Putamen (tissue), 1 donor: ENCODE measurements at places on chromosomes 7 and 10.
A peak's percentile ranks its signal among the peaks of the same experiment; 100 is the strongest.

GRCh38 chr7:70044064-70044463, 445.8 kb downstream of the AUTS2 start:
- no peak for DNase-seq

- DNase-seq: no peak
Measured at GRCh38 chr10:86197166-86197790, 169.3 kb downstream of the GRID1 start.

- no peak for DNase-seq
Measured at GRCh38 chr7:155585951-155586350, 39.6 kb upstream of the CNPY1 start.

DNA sequence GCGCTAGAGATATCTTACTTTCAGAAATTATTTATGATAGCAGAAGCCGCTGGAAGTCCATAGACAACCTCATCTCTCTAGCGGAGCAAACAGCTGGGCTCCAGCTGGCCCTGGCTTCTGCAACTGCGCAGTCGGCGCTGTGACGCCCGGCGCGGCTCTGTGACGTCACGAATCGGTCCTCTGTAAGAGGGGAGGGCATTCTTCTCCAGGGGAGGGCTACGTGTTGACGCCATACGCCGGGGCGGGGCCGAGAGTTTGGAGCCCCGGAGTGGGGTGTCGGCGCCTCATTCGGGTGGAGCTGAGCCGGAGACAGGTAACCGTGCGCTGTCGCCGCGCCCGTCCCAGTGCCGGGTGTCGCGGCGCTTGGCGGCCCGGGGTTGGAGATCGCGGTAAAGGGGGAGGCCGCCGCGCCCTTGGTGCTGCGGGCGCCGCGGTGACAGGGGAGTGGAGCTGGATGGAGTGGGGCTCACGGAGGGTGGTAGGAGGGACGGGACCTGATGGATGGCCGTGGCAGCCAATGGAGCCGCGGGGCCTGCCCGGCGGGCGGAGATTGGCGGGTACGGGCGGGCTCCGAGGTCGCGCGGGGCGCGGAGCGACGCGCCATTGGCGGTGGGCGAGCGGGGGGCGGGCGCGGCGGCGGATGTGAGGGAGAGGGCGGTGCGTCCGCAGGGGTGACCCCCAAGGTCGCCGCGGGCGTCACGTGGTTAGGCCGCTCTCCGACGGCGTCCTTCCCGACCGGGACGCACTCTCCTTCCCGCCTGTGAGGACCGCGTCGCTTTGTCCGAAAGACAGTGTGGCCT, at the start of gene OGDH:
Gene OGDH (plus strand): TSS at position 287 of the 800 bp plus-strand sequence. CDS start 17,717 bp downstream, outside the sequence.
- peak; percentile 99 for DNase-seq

DNA sequence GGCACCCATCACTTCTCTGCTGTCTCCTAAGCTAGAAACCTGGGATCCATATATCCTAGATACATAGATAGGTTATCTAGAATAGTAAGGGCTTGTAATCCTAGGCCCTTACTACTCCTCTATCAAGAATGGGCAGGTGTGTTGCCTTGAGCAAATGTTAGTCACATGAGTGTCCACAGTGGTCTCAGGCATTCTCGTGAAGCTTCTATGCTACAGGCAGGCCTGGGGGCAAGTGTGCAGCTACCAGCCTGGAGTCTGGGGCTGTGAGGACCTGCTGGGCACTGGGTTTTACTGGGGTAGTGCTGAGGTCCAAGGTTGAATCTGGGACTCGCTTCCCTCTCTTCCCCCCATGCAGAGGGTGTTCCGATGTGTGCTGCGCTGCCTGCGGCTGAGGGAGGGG, 91.4 kb downstream of the ABCC2 start:
- DNase-seq: no peak

- DNase-seq: no peak
Measured at GRCh38 chr7:156950381-156950858, 908 bp downstream of the NOM1 start.

GRCh38 chr10:91603931-91604331, 28.9 kb downstream of the PPP1R3C start:
- DNase-seq: no peak

- DNase-seq: no peak
Measured at GRCh38 chr10:772227-772637, 82.8 kb upstream of the DIP2C start.

- no peak for DNase-seq
Measured at GRCh38 chr10:122184254-122184653, 86.8 kb upstream of the BTBD16 start.

- no peak for DNase-seq
Measured at GRCh38 chr10:74177140-74177677, 26.2 kb downstream of the ADK start.

DNA sequence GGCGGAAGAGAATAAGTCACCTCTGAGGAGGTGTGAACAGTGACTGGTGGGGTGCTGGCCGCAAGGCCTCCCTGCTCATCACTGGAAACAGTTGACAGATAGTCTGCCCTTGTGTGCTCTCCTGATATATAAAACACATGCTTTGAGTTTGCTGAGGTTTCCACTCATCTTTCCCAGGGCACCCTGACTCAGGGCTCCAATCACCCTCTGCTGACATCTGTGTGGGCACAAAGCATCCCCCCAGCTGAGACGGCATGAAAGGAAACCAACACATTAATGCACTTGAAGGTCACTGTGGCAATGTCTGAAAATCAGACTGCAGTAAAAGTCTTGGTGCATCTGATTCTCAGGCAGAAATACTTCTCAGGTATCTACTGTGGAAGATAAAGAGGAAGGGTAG, 49.8 kb downstream of the EPDR1 start:
- no peak for DNase-seq

- no peak for DNase-seq
Measured at GRCh38 chr7:27094304-27095049, 1.3 kb downstream of the HOXA1 start.

GRCh38 chr7:139108266-139109187, 993 bp downstream of the ZC3HAV1 start:
- no peak for DNase-seq

DNA sequence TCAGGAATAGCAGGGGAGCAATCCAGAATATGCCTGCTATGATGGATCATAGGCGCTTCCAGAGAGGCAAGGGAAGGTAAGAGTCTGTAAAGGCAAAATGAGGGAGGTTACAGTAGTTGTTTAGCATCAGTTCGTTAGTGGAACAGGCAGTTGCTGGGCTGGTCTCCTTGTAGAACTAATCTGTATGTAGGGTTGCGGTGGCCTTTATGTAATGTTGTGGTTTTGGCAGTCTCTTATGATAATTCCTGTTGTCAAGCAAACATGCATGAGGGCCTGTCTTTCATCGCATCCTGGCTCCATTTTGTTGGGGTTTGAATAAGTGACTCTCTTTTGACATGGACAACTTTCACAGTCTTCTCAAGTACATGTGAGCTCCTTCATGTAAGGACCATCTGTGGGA, 427.8 kb upstream of the LRGUK start:
- DNase-seq: no peak

- no peak for DNase-seq
Measured at GRCh38 chr10:110151971-110152370, 55.4 kb upstream of the MXI1 start.

DNA sequence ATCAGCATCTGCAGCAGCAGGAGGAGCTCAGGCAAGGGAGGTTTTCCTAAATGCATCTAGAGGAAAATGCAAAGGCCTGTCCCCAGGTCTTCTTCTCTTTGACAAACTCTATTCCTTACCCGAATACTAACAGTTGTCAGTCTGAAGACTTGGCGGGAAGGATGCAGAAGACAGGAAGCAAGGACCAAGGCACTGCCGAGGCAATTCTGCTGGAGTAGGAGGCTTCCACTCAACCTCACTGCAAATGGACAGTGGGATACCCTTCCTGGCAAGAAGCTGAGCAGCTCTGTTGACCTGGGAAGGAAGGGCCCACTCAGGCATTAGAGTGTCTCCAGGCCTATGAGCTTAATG, 373.0 kb downstream of the CCSER2 start:
- no peak for DNase-seq

DNA sequence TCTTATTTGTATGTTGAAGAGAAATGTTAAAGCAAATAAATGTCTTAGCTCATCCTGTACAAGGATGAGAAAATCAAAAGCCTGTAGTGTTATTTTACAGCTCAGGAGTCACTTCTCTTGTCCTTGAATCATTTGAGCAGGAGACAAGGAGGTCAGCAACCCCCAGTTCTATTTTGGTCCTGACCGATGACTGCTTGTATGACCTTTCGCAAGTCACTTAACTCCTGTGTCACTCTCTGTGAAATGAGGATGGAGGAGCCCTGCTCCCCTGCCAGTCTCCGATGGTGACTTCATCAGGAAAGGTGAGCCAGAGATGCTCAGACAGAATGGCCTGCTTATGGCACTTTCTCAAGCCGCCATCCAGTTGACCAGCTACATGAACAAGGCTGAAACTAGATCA, 101.0 kb downstream of the CELF2 start:
- DNase-seq: no peak

GRCh38 chr10:98263088-98263487, 4.9 kb downstream of the LOXL4 start:
- no peak for DNase-seq

GRCh38 chr7:152675759-152676636, at the start of gene XRCC2:
XRCC2 (minus strand) TSS chr7:152676141; CDS start chr7:152676079, 62 bp downstream.
- peak; percentile 92 for DNase-seq

GRCh38 chr7:143495851-143496250, 18.2 kb downstream of the TAS2R41 start:
- DNase-seq: no peak

- no peak for DNase-seq
Measured at GRCh38 chr7:40330408-40330807, 195.6 kb downstream of the SUGCT start.

GRCh38 chr10:131739206-131739605, 161.6 kb upstream of the PPP2R2D start:
- peak; percentile 66 for DNase-seq

DNA sequence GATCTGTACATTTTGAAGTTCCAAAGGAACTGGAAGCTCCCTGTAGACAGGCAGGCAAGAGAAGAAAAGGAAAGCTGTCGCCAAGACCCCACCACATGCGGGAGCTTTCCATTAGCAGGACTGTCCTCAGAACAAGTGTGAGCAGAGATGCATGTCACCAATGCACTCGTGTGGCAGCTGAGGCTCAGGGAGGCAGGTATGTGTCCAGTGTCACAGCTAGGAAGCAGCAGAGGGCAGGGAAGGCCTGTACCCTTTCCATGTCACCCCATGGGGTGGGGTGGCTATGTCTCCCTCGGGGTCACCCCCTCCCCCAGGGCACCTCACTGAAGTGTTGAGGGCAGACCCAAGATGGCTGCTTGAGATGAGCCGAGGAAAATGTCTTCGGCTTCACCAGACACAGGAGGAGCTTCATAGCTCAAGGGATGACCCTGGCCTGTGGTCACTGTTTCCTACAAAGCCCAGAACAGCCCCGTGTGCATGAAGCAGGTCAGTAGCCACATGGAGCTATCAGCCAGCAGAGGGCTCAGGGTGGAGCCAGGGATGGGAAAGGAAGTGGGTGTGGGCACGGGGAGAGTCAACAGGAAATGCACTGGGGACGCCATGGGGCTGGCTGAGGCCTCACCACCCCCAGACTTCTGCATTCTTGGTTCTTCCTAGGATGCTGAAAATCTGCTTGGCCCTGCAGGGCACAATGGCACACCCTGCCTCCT, 96.6 kb downstream of the FAM53B start:
- no peak for DNase-seq

- DNase-seq: no peak
Measured at GRCh38 chr7:141150465-141150864, 76.6 kb downstream of the TMEM178B start.

DNA sequence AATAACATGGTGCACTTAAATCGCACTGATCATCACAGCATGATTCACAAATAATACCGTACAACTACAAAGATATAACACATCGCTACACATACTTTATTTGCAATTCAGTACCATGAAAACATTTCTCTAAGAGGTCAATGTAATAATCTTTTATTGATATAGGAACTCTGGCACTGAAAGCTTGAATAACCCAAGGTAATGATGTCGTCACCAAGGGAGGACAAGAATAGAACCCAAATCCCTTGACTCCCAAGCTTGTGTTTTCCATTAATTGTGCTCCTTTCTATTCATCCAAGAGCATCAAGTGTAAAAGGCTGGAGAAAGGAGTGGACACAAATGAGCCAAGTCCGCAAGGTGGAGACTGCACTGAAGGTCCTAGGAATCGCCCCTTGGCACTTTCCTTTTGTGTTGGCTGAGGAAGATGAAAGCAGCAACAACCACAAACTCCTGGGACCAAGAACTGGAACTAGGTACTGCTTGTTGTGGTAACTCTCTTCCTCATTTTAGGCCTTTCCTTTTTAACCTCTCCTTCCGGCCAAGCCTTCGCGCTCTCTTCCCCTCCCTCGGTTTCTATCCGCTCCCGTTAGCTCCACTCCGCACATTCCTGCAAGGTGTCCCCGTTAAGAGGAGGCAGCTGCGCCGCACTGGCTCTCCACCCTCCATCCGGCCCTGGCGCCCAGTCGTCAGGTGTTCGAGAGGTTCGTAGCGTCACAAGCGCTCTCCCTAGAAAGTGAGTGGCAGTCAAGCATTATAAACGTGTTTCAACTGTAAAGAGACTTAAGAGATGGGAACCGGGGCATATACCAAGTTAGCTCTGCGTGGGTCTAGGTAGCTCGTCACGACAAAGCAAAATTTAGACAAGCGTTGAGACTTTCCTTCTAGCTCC, 1.0 kb upstream of the CBLL1 start:
- DNase-seq: no peak

GRCh38 chr10:86662186-86663045, 5.9 kb upstream of the LDB3 start:
- no peak for DNase-seq

GRCh38 chr10:86267286-86268195, 99.1 kb downstream of the GRID1 start:
- peak; percentile 62 for DNase-seq

GRCh38 chr10:44961230-44961571, 1.6 kb downstream of the RASSF4 start:
- DNase-seq: no peak

- no peak for DNase-seq
Measured at GRCh38 chr7:18407385-18407784, 88.2 kb upstream of the HDAC9 start.

GRCh38 chr10:129622736-129623135, 155.7 kb downstream of the MGMT start:
- DNase-seq: no peak

DNA sequence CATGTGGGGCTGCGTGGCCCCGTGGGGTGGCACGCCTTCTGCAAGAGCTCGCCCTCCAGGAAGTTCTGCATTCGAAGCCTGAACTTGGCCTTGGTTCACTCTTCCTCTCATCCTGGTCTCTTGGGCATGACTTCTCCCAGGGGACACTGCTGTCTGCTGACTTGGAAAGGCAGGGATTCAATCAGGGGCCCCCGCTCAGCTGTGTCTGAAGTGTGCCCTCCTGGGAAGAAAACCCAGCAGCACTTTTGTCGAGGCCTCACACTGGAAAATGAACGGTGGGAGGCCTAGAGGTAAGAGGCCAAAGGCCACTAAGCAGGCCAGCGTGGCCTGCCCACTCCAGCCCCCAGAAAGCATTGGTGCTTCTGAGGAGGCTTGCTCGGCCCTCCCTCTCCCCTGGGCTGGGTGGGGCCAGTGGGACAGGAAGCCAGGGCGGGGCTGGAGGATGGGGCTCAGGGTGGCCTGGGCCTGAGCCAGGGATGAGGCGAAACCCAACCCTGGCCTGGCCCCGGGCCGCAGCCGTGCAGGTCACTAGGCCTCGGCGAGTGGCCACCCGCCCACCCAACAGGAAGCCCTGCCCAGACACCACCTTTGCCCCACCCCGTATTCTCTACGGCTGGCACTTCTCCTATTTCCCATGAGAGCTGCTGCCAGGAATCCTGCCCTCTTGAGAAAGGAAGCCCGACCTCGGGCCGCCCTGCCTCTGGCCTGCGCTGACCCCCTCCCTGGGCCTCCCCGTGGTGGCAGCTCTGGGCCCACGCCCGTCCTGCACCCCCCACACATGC, 81.1 kb downstream of the ZMIZ1 start:
- DNase-seq: no peak
